ENCODE measurements at places on chromosomes 13 and 19. TPM values are rescaled to one million over a fixed set of nuclear protein-coding genes. Genes with fewer than 3 reads are reported as not detected.

DNA sequence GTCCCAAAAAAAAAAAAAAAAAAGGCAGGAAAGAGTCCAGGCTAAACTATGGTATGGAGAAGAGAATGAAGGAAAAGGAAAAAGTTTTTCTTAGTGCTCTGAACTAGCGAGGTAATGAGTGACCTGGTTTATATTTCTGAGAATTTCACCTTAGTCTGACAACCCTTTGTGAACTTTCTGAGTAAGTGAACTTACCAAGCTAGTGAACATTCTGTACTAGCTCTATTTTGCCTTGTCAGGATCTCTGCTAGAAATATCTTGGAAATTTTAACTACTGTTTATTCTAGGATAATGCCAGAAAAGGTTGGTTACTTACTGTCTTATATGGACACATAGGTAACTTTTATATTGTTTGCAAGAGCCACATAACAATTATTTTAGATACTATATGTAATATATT is 4.4 kb downstream of the TRIM13 start:
- no peak for DNase-seq

- no peak for DNase-seq
These were observed 27.6 kb upstream of the ATXN8OS start for GRCh38 chr13:70080012-70080411.

The UBE2L5 gene
- 0.98 TPM for total RNA-seq

DNA sequence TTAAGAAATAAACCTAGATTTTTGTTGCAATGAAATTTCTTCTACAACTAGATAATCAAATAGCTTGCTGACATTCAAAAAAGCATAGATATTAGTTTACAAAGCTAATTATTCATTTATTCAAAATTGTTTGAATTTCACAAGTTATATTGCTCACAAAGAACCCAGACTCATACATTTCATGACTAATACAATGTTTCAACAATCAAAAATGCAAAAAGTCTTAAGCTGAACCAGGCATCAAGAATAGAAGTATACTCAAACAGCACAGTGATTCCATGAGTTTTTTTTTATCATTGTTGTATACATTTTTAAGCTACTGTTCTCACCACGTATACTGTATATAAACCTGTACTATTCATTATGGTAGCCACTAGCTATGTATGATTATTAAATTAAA is 51.0 kb downstream of the DIAPH3 start:
- no peak for DNase-seq

The F2RL3 gene
- 4.2 TPM for total RNA-seq

- DNase-seq = peak; percentile 78
These were observed at the start of gene CYTH2 for GRCh38 chr19:48469289-48469881. Gene CYTH2 (plus strand): TSS chr19:48469369. CDS start chr19:48469508, 139 bp downstream.

GRCh38 chr19:42184401-42184861 is 33.0 kb downstream of the DEDD2 start:
- peak; percentile 44 for DNase-seq

The HCST gene
- 7.2 TPM for total RNA-seq

DNA sequence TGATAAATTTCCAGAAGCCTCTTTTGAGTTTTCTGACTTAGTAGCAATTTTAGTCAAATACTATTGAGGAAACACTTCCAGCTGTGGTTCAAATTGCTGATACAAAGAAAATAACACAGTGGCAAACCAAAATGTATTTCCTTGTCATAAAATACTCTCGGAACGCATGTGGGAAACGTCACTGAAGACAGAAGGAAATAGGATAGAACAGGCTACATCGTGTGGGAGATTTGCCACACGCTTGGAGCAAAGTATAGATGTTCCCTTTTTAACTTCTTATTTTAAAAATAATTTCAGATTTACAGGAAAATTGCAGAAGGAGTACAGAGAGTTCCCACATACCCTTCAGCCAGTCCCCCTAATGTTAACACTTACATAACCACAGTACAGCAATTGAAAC is 88.8 kb downstream of the ING1 start:
- no peak for DNase-seq

- DNase-seq = no peak
These were observed 787.9 kb upstream of the KLHL1 start for GRCh38 chr13:70896136-70896535.

DNA sequence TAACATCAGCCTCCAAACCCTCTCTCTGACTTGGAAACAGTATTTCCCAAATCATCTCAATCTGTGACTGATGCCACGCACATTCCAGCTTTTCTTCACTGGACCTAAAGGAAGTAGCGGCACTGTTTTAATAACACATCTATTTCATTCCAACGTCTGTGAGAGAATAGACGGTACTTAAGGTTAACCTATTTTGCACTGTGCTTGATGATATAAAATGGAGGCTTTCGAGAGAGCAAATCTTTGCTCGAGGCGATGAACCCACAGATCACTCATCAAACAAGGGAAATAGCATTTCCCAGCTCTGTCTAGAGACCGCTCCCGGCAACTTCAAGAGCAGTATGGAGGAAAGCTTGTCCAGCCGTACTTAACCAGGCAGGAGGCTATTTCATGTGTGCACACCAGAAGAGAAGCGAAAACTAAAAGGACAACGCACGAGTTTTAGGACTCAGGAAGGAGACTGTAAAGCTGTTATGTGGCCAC is 2.9 kb downstream of the UBL3 start:
- DNase-seq = no peak

GRCh38 chr19:50959731-50960500 is 7.1 kb upstream of the KLK5 start:
- DNase-seq = no peak

GRCh38 chr13:112450118-112450903 is 74.2 kb downstream of the SPACA7 start:
- no peak for DNase-seq

DNA sequence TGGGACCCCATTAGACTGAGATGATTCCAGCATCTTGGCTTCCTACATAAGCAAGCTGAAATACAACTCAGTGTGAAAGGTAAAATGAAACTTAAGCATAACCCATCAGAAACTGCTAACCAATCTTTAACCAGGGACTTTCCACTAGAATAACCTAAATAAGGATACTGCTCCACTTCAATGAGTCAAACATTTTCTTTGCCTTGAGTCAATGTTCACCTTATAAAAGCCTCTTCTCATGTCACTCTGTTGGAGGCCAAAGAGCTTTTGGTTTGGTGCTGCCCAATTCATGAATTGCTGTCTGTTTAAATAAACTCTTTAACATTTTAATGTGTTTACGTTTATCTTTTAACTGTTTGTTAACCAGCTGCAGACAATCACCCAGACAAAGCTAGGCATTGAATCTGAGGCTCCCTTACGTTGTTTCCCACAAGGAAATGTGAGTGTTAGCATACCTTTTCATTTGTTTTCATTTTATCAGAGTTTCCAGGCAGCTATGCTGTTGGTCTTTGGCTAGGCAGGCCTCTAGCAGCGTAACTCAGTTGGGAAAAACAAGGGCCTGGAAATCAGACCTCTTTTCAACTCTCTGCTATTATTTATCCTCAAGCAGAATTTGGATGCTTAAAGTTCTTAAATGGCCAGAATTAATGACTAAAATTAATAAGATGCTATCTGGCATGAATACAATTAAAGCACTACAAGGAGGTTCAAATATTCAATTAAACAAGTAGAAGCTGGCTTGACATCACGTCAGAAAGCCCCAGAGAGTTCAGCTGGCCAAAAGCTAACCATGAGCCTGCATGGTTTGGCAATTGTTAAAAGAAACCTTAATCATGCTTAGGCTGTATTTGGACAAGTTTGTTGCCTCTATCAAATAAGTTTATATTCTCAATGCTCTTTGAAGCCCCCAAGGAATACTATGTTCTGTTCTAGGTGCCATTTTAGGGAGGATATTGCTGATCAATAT is 200.2 kb downstream of the DCLK1 start:
- no peak for DNase-seq

DNA sequence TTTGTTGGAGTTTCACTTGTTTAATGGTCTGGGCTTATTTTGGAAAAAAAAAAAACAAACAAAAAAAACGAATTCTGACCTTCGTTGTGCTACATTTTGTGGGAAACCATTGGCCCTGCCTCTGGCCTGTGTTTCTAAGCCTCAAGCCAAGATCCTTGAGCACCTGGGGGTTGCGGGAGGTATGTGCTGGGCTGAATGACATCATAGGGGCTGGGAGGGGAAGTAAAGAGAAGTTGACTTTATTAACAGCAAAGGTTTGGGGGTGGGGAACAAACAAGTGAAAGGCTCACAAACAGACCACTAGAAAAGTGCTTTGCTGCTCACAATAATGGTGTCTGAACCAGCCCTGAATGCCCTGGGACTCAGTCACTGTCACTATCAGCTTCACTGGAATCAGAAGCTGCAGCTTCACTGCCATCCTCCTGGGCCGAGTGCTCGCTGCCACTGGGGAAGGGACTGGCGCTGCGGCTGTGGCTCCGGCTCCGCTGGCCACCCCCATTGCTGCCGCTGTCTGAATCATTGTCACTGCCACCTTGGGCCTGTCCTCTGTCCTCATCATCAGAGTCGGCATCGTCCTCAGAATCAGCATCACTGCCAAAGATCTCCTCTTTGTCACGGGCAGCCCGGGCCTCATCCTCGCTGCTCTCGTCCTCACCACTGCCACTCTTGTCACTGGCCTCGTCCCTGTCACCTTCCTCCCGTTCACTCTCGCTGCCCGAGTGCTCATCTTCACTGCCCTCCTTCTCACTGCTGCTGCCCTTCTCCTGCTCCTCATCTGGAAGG is 5.1 kb downstream of the PAF1 start:
- DNase-seq = no peak

The CD177 gene
- total RNA-seq = 0.29 TPM

The MAST3 gene
- total RNA-seq = 8.5 TPM

- no peak for DNase-seq
These were observed 277.2 kb downstream of the NALCN start for GRCh38 chr13:101139081-101139480.

The GDF15 gene
- 60.3 TPM for total RNA-seq

The ELANE gene
- total RNA-seq = 1.0 TPM

DNA sequence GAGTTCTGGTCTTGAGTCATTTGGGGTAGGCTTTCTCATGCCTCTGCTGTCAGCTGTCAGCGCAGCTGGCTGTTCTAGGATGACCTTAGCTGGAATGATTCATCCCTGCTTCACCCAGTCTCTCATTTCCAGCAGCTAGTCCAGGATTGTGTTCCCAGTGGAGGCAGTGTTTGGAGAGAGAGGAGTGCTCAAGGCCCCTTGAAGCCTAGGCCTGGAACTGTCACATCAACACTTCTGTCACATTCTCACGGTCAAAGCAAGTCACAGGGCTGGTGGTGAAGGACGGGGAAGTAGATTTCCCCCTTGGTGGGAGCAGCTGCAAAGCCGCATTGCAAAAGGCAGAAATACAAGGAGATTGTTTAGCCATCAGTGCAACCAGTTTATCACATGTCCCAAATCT is 15.2 kb downstream of the TPT1 start:
- DNase-seq = no peak

GRCh38 chr19:37594982-37595382 is 306 bp downstream of the ZNF540 start:
- DNase-seq = peak; percentile 72

- DNase-seq = no peak
These were observed 20.0 kb downstream of the SLAIN1 start for GRCh38 chr13:77717508-77717907.

- DNase-seq = no peak
These were observed 858 bp upstream of the KCNRG start for GRCh38 chr13:50014386-50014785.

DNA sequence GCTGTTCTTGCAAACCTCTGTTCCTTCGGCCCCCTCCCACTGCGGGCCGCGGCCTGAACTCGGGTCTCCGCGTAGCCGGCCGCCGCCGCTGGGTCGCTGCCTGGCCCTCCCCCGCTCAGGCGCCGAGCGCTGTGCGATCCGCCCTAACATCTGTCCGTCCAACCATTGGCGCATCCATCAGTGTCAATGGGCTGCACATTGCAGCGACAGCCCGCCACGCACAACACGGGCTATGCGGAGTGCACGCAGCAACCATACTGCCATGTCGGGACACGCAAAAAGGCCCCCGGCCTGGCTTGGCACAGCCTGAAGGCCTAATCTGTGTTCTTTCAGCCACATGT is 2.6 kb upstream of the TSHZ3 start:
- DNase-seq = no peak

DNA sequence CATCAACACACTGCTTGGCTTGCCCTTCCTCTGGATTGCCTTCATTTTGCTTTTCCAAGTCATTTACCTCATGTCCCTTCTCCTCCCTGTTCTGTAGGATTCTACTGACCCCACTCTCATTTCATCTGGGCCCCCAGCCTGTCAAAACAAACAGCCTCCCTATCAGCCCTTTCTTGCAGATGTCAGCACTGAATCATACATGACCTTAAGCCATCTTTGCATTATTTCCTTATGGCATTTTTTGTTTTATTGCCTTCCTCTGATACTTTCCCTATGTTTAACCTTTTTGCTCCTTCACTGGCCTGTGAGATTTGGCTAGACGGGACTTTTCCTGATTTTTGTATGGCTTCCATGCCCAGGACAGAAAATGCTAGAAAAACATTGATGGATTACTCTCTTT is 8.7 kb downstream of the LRCH1 start:
- no peak for DNase-seq

The MIA gene
- total RNA-seq = 5.6 TPM

The SWSAP1 gene
- 1.1 TPM for total RNA-seq

- peak; percentile 64 for DNase-seq
These were observed at the start of gene WTIP for GRCh38 chr19:34480971-34481841. Gene WTIP (plus strand): TSS chr19:34481758. CDS start chr19:34481975, 217 bp downstream.

GRCh38 chr13:77335543-77335942 is 8.6 kb upstream of the MYCBP2 start:
- no peak for DNase-seq

The HDGFL2 gene
- 33.0 TPM for total RNA-seq

GRCh38 chr19:30093966-30094755 is 152.1 kb downstream of the URI1 start:
- no peak for DNase-seq

The CEACAM8 gene
- not detected for total RNA-seq

GRCh38 chr13:97124915-97125809 is 97.0 kb upstream of the MBNL2 start:
- DNase-seq = no peak

- no peak for DNase-seq
These were observed 4.8 kb downstream of the DPF1 start for GRCh38 chr19:38219221-38219620.

- no peak for DNase-seq
These were observed 56.2 kb downstream of the TRPM4 start for GRCh38 chr19:49213791-49214190.

DNA sequence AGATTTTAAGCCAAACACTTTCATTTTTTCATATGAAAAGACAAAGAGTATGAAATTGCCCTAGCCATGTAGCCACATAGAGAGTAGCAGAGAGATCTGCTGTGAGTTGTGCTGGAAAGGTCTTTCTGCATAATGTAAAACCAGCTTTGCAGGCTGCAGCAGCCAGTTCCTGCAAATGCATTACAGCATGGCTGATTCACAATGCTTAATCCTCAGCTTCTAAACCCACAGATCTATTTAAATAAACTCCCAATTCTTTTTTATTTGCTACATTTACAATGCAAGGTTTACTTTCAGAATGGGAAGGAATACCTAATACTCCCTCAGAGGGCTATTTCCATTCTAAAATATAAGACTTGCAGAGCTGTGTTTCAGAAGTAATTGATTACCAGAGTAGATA is 185.6 kb upstream of the STARD13 start:
- DNase-seq = no peak
